NT2/D1 (cell line): ENCODE measurements at places on chromosomes 6 and 20.

GRCh38 chr6:75621846-75622245 is 20.2 kb downstream of the SENP6 start:
- DNase-seq, result no peak

DNA sequence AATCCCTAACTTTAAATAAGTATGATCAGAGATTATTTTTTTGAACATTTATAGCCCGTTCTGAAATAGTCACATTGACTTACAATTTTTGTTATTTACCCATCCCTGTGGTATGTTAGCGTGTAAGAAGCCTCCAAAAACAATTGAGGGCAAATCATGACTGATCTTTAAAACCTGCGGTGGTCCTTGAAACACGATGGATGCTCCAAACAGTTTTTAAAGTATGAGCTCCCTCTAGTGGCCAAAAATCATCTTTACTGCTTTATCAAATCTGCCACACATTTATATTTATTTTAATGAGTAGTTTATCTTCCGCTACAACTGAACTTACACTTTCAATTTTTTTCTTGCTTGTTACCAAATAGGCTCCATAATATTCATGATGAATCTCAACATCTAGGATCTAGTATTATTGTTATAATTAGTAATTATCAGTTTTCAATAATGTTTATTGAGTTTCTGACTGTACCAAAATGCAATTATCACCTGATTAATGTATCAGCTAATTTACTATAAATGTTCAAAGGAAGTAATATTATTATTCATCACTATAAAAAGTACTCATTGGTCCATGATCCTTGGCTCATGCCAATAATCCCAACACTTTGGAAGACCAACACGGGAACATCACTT is 52.2 kb downstream of the MARCKS start:
- DNase-seq, result peak; percentile 32

DNA sequence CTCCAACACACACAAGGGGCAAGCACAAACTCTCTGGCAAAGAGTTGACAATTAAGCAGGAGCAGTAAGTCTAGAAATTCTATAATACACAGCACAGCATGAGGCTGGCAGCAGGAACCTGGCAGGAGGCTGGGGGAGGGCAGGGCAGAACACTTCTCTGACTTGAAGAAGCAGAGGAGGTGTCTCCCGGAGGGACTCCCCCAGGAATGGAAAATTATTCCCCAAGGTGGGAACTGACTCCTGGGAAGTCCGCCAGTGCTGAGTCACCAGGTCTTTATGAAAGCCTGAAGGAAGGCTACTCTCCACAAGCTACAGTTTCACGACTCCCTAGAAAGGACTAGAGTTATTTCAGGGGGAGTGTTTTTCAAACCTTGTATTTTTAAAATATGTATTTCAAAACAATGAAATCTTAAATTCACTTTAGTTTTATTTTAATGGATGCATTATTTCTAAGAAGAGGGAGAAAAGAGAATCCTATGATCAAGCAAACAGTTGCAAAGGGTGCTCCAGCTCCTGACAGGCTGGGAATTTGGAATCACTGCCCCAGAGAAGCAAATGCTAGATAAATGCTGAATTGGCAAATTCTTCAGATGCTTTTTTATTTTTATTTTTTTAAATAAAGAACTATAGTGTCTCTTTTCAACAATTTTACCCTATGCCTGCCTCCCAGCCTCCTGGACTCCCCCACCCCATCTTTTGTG is 192.8 kb downstream of the LY86 start:
- DNase-seq, result no peak

DNA sequence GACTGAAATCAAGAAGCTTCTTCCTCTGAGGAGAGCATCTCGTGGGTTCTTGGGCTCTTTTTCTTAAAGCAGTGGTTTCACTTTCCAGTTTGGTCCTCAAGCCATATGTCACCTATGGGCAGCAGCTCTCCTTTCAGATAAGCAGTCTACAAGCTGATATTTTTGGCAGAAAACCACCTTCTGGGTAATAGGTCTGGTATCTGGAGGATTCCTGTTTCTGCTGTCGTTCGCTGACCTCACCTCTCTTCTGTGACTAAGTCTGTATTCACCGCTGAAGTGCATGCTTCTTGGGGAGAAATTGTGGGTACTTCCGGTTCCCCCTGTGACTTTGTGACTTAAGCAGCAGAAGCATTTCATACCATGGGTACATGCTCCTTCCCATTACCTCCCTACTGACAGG is 193.6 kb downstream of the EDN1 start:
- no peak for DNase-seq

DNA sequence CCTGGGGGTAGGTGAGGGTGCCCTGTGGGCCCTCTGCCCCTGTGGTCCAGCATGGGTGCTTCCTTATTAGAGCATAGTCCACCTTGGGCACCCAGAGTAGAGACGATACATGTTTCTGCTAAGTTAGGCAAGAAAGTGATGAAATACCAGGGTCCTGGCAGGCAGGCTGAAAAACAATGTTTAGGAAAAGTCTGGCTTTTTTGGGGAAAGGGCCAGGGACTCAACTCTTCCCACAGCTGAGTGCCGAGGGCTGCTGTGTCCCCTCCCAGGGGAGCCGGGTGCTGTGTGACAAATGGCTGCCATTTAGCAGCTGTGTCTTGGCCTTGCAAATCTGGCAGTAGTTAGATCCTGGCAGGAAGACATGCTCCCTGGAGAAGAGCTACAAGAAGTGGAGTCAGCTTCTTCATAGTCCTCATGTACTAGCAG is 61.5 kb downstream of the RREB1 start:
- DNase-seq, result no peak

DNA sequence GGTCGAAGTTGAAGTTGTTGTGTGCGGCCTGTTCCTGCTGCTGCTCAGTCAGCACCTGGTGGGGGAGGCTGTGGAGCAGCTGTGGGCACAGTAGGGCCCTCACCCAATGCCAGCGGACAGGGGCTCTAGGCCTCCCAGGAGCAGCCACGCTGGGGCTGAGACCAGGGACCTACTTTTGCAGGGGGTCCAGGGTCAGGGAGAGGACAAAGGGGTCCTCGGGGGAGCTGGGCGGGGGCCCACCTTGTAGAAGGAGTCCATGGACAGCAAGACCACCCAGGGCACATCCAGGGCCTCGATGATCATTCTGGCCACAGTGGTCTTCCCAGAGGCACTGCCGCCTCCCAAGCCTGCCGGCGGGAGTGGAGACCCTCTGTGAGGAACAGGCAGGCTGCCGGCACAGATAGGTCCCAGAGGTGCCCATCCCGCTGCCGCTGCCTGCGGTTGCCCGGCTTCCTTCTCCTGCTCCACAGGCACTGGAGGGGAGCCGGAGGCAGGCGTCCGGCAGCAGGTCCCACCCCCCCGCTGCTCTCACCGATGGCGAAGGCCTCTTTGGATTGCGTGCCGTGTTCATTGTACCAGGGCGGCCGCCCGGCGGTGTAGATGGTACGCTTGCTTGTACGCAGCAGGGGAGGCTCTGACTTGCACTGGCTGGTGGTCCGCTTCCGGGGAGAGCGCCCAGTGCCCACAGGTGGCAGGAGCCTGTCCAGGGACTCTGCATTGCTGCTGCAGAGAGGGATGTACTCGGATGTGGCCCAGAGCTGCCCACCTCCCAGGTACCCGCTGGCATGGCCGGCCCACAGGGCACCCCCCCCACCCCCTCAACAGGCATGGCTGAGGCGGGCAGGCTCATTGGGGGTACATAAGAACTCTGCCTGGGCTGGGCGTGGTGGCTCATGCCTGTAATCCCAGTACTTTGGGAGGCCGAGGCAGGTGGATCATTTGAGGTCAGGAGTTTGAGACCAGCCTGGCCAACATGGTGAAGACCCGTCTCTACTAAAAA is 10.0 kb downstream of the UCKL1 start:
- DNase-seq, result no peak

DNA sequence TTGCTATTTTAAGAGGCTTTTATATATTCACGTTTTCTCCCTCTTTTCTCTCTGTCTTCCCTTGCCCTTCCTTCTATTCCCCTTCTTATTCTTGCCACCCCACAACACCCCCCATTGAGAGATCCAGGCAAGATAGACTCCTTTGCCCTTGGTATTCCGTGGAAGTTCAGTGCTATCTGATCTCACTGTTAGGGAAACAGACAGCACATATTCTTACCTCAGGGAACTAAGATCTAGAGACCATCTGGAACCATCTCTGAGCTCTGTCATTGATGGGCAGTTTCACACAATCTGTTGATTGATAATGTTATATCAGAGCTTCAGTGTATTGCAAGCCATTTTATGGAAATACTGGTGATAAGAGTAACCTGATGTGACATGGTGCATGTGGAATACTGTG is 228.8 kb downstream of the ARID1B start:
- DNase-seq, result no peak

DNA sequence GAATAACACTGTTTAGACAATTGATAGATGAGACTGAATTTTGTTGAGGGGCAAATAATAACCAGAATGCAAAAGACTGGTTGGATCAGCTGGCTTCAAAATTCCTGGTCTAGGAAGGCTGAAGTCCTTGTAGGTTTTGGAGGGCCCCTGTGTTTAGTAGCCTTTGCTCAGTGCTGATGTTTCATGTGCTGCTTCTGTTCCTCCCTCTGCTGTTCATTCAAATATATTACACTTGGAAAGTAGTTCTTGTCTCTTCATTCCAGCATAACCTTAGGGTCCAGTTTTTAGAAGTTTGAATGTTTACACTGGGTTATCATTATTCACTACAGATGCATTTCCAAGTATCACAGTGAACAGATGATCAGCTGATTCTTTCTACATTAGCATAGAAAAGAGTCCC is 72.5 kb downstream of the FLRT3 start:
- no peak for DNase-seq

GRCh38 chr6:138572167-138572875 is 73.0 kb upstream of the NHSL1 start:
- no peak for DNase-seq

GRCh38 chr6:27693766-27694546 is 218.2 kb downstream of the OR2B2 start:
- DNase-seq, result no peak

- DNase-seq, result no peak
Observed at GRCh38 chr6:111527367-111527766, 44.3 kb upstream of the REV3L start.

GRCh38 chr6:71649915-71650314 is 236.4 kb upstream of the RIMS1 start:
- DNase-seq, result no peak
